ENCODE measurements at places on chromosomes 5 and 9.
A peak's percentile ranks its signal among the peaks of the same experiment; 100 is the strongest.

DNA sequence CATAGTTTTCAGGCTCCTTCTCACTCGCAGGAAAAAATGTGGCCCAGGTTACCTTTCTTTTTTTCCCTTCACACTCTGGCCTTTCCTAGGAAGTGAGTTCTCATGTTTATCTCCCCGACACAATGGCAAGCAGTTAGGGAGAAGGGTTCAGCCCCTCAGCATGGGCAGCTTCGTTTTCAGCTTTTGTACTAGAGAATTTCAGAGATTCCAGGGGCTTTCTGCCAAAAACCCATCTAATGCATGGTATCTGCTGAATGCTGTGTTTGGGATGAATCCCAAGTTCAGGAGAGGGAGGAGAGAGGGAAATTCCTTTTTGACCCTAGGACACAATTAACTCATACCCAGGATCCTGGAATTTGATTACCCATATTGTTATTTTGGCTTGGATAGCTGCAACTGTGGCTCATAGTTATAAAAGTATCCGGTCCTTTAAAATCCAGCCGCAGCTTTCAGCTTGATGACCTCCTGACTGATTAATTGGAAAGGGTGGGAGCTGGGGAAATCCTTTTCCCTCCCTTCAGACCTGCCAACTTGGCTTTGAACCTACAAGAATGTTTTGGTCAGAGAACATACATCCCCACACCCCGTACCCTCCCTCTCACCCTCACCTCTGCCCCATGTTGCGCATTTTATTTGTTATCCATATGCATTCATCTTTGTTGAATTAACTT lies 78.4 kb downstream of the TMEM252 start:
- no peak for DNase-seq

DNA sequence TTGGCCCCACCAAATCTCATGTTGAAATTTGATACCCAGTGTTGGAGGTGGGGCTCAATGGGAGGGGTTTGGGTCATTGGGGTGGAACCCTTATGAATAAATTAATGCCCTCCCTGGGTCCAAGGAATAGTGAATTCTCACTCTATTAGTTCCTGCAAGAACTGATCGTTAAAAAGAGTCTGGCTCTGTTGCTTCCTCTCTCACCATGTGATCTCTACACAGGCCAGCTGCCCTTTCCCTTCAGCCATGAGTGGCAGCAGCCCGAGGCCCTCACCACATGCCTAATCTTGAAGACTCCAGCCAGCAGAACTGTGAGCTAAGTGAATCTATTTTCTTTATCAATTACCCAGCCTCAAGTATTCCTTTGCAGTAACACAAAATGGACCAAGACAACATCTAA lies 106.0 kb downstream of the CAAP1 start:
- no peak for DNase-seq

DNA sequence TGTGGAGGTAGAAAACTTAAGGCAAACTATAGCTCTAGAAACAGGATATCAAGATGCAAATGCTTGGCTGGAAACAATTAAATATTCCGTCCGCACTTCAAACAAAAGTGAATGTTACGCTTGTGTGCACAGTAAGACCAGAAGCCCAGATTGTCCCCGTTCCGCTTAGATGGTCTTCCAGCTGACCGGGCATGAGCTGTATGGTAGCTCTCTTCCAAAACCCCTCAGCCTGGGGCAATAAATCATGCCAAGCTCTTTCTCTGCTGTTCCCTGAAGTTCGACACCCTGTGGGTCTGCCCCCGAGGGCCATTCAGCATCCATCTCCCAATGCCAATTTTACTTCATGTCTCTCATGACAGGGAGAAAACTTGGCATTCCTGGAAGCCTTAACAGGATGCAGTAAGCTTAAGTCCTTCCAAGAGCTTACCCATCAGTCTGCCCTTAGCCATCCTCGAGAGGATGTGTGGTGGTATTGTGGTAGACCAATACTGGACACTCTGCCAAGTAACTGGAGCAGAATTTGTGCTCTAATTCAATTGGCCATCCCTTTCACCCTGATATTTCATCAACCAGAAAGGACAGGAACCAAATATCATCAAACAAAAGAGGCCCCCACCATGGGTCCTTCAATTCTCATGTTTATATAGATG lies 70.7 kb upstream of the RANBP6 start:
- no peak for DNase-seq

DNA sequence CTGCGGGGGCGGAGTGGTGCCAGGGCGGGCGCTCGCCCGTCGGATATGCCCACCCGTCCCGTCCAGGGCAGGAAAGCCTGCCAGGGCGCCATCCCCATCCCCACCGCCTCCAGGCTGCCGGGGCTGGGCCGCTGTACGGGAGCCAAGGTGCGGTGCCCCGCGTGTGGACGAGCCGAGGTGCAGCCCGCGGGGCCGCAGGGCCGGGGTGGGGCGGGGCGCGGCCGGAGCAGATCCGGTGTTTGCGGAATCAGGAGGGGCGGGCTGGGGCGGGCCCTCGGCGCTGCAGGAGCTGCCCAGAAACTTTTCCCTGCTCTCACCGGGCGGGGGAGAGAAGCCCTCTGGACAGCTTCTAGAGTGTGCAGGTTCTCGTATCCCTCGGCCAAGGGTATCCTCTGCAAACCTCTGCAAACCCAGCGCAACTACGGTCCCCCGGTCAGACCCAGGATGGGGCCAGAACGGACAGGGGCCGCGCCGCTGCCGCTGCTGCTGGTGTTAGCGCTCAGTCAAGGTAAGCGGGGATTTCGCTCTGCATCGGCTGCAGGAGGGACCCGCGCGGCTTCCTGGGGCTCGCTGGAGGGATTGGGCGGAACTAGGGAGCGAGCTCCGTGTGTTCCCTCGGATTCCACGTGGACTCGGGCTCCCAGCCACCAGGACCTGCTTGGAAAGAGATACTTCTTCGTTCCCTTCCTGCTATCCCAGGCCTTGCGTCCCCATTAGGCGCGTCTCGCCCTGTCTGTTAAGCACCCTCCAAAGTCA lies at the start of gene ITGA2:
TSS of gene ITGA2 (plus strand) at position 328 of the 756 bp plus-strand sequence. CDS start at position 445, 117 bp downstream.
- DNase-seq: peak; percentile 8

- DNase-seq: no peak
Measured at GRCh38 chr9:121292801-121293241, 24.9 kb downstream of the GSN start.

DNA sequence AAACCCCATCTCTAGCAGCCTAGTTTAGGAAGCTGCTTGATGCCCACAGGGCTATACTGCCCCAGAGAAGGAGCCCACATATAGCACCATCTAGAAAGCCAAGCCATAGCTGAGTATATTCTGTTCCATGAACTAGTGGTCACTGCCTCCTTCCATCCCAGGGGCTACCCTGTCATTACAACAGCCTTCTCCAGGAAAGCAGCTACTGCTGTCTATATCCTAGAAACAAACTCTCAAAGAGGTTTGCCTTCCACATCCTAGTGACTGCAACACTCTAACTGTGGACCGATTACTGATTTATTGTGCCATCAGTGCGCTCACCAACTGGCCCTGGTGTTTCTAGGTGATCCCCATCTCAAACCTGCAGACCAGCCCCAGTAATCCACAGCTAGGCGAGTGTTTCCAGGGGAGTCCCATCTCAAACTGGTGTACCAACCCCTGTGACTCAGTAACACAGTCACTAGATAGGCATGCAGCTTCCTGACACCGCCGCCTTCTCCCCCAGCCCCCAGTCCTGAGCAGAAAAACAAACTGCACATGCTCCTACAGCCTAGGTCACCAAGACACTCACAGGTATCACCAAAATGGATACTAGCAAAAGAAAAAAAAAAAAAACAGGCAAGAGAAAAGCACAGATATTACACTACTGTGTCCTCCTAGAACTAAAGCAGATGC lies 14.8 kb downstream of the SPTLC1 start:
- DNase-seq: no peak

- DNase-seq: no peak
Measured at GRCh38 chr5:143376911-143377813, 26.3 kb downstream of the NR3C1 start.

- no peak for DNase-seq
Measured at GRCh38 chr9:123645126-123645525, 284.8 kb downstream of the DENND1A start.

DNA sequence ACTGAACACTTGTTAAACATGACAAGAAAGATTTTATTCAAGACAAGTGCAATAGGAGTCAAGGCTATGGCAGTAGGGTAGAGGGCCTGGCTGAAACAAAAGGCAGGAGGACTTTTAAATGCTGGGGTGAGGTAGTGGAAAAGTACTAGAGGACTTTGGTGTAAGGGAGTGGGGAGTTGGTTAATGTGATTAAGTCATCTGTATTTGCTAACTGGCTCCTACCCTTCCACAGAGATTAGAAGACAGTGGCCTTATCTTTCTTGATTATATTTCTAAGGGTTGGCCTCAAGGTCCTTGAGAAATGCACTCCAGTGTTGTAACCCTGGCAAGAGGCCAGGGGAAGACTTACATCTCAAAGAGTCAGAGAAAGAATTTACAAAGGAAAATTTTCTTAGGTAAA lies 160.2 kb upstream of the FTMT start:
- DNase-seq: no peak

DNA sequence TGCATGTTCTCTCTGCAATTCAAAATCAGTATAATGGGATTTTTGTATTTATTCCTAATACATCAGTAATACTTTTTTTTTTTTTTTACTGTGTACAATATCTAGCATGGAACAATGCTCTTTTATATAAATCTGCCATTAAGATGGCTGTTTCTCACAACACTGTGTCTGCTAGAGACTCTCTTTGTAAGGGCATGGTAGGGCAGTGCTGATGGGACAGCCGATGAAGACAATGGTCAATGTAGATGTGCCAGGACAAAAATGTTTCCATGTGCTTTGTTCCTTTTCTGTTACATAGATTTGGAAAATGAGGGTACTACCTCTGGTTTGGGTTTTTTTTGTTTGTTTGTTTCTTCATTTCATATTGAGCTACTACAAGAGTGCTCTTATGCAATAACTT lies 95.3 kb upstream of the ITGA2 start:
- DNase-seq: no peak

DNA sequence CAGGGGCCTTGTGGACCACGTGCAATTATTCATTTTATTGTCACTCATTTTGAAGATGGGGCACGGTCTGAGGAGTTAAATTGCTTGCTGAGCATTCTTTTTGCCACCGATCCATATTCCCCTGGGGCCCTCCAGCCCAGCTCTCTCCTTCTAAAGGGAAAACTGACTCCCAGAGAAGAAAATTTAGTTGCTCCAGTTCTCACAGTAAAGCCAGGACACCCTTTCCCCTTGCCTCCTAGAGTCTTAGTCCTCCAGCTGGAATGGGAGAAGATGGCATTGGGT lies 1.0 kb upstream of the PANK3 start:
- no peak for DNase-seq

Data from CD4-positive, alpha-beta T cell treated with Interleukin-1 beta for 1 hour (primary cell).